ENCODE measurements at places on chromosomes 5 and 9. TPM values are rescaled to one million over a fixed set of nuclear protein-coding genes. Genes with fewer than 3 reads are reported as not detected.
A peak's percentile ranks its signal among the peaks of the same experiment; 100 is the strongest.

OR1Q1 gene
- not detected for total RNA-seq

NME5 gene
- 1.7 TPM for total RNA-seq

DNA sequence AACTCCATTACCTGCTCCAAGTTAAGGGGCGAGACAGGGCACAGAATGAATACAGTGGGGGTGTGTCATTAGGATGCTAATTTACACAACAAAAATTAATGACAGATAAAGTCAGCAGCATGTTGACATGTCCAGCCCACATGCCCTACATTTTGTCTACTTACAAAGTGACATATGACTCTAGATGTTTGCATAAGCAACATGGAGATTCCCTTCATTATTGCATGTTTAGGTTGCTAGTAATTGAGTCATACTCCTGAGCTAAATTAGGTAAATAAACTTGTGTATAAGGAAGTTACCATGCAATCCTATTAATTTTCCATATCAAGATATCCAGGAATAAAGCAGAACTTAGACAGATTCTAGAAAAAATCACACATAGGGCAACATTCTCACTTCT lies 232.2 kb downstream of the PDE4D start:
- DNase-seq, result no peak

DNA sequence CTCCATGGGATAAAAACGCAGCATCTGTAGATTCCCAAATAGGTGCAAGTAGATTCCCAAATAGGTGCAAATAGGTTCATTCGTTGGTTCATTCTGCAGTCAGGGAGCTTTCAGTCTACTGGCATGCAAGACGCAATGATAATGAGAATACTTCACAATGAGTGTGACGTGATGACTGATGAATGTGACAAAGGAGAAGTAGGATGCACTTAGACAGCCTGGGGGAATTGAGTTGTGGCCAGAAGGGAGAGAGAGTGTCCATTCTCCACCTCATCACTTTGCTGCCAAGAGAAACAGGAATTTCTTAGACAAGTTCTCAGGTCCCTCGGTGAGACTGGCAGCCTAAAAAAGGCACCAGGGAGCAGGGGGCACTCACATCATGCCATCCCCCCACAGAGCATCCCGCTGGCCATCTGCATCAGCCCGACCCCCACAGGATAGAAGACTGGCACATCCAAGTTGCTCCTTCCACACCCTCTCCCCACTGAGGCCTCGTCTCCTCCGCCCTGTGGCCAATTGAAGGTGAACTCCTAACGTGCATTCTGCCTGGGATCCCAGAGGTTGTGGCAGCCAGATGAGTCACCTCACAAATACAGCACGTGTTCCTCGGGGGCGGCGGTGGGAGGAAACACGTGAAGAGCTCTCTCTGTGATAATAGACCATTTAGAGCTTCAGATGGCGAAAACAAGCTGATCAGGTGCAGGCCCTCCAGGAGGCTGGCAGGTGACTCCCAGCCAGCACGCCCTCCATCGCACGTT lies 19.9 kb upstream of the KCNIP1 start:
- DNase-seq, result peak; percentile 36

C5orf52 gene
- not detected for total RNA-seq

DNA sequence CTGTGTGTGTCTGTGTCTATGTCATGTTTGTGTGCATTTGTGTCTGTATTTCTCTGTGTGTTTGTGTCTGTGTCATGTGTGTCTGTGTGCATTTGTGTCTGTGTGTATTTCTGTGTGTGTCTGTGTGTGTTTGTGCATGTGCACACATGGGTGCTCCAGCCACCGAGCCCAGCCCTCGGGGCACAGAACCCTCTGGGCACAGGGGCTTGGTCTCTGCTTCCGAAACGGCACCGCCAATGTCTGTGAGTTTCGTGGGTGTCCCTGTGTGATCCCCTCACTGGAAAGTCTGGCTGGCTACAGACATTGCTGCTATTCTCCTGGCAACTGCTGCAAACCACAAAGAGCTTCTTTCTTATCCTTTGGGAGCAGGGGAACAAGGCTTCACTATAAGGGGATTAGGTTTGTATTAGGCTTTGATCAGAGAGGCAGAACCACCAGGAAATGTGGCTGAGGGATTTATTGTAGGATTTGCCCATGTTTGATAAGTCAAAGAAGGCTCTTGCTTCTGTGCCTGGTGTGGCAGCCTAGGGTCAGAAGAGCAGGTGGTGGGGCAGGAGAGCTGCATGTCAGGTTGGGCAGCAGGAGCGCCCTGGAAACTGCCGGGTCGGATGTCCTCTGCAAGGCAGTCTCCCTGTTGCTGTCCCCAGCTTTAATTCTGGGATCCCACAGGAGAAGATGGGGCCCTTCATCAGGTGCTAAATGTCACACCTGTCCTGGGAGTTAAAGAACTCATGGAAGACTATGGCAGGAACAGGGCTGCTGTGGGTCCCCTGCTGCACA lies 39.6 kb upstream of the FCN1 start:
- DNase-seq, result no peak

DNA sequence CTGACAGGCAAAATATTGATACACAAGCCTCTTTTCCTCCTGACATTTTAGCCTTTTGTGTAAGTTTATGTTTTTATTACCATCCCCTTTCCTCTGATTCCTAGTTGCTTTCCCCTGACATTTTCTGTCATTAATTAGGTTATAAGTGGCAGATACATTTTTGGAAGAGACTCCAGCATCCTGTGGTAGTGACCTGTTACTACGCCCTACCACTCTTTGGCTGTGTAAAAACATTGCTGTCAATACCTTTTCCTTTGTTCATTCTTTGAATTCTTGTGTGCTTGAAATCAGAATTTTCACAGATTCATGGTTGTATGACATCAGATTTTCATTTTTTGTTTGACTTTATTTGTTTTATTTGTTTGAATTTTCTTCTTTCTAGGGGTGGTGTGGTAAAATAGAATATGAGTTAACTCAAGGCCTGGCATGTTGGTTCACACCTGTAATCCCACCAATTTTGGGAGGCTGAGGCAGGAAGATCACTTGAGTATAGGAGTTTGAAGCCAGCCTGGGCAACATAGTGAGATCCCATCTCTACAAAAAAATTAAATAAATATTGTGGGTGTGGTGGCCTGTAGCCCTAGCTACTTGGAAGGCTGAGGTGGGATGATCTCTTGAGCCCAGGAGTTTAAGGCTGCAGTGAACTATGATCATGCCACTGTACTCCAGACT lies 43.4 kb downstream of the UBE2R2 start:
- DNase-seq, result no peak

- no peak for DNase-seq
Measured at GRCh38 chr5:158947846-158948245, 151.9 kb downstream of the EBF1 start.

DNA sequence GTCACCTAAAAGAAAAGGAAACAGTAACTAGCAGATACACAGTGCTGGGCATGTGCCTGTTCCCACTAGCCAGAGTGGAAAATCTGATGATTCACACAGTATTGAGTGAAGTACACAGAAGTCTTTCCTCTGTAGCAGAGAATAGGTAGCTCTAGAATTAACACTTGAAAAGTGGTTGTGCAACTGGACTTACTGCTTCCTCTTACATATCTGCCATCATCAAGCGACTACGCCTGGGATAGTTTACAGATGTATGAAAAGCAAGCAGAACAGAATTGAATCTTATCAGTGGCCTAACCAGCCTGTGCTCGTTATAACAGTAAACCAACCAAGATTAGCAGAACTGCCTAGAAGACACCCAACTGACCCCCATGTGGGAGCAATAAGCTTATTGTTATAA lies 130.6 kb downstream of the DTWD2 start:
- no peak for DNase-seq

- no peak for DNase-seq
Measured at GRCh38 chr9:14926941-14927624, 16.9 kb upstream of the FREM1 start.

GRCh38 chr5:179973391-179973790 lies 65.7 kb upstream of the TBC1D9B start:
- DNase-seq, result no peak

DNA sequence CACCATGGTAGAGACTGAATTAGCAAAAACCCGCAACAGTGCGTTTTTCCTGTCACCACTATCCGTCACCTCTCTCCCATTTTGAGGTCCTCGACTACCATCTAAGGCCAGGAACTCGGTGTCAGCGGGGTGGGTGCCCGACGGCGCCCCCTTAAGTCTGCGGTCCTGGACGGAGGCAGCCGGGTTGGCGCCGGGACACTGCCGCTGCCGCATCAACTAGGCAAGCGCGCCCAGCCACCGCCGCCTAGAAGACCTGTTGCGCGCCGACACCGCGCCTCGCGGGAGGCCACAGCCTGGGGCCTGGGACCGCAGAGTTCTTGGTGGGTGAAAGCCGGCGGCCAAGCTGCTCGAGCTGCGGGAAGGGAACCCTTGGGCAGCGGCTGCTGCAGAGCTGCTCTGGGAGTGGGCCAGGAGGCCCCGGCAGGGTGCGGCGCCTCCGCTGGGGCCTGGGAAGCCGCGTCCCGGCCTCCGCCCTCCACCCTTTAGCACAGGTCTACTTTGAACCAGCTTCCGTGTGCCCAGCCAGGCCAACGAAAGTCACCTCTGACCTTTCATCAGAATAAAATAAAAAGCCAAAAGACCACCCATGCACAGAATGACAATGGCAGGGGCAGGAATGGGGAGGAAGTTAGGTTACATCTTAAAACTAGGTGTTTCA lies 3.5 kb downstream of the FOXB2 start:
- DNase-seq, result peak; percentile 82

ST6GALNAC6 gene
- total RNA-seq, result 73.4 TPM

DNA sequence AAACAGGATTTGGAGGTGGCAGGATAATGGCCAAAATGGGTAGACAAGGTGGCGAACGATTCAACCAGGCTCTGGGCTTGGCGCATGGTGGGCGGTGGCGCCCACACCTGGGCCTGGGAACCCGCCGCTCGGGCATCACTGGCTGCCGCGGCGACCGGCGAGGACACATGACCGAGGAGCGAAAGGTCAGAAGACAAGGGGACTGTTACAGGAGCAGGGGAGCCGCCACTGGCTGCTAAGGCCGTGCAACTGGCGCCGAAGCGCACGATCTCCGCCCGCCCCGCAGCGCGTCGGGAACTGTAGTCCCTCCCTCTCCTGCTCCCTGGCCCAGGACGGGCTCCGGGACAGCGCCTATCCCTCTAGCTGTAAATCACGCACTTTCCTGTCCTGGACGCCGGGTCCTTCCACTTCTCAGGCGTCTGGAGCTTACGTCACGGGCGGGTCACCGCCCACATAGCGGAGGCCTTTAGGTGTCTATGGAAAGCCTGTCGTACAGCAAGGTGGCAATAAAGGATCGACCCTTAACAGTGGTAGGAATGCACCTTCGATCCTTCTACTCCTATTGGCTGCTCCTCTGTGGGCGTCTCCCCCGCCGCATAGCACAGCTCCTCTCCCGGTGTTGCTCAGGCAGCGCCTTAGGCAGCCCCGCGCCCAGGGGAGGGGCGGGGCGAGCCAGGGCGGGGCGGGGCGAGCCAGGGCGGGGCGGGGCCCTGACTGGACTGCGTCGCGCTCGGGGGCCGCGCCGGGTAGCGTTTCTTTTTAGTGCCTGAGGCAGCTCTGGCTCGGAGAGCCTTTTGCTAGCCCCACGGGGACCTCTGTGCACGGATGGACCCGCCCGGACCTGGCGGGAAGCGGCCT lies at the start of gene ICE1:
TSS of gene ICE1 (plus strand) at position 717 of the 858 bp plus-strand sequence. CDS start 239 bp downstream, outside the sequence.
- peak; percentile 98 for DNase-seq

DNA sequence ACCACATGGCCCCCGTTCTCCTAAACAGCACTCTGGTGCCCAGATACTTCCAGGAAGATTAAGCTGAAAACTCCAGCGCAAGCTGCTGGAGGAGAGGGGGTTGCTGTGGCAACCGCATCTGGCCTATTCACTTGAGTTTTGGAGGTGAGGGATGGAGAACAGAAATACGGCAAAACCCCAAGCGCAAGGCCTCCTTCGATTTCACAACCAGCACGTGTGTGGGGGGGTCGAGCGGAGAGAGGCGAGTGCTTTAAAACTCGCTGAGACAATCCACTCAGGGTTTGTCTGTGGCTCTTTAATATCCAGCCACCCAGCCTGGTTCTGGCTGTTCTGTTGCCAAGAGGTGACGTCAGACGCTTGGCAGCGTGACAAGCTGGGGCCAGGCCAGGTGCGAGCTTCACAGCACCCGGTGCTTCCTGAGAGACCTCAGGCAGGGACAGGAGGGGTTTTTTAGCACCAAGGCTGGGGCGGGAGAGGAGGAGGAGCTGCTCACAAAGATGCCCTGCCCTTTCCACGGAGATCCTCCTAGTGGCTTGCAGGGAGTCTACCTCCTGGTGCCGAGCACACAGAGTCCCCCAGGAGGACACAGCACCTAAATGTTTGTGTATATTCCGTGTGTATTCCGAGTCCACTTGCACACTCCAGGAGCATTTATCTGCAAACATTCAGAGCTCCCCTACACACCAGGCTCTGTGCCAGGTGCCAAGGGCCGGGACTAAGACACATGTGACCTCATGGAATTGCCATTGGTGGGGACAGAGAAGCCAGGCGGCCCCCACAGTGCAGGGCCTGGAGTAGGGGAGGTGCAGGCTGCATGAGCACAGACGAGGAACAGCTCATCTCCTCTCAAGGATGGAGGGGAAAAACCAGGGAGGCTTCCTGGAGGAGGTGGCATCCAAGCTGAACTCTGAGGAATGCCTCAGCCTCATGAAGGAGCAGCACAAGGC lies 194.6 kb downstream of the OLFM1 start:
- no peak for DNase-seq

ST8SIA4 gene
- total RNA-seq, result not detected

- DNase-seq, result no peak
Measured at GRCh38 chr5:139146809-139147482, 51.2 kb downstream of the SIL1 start.

CD72 gene
- total RNA-seq, result 0.91 TPM

DNA sequence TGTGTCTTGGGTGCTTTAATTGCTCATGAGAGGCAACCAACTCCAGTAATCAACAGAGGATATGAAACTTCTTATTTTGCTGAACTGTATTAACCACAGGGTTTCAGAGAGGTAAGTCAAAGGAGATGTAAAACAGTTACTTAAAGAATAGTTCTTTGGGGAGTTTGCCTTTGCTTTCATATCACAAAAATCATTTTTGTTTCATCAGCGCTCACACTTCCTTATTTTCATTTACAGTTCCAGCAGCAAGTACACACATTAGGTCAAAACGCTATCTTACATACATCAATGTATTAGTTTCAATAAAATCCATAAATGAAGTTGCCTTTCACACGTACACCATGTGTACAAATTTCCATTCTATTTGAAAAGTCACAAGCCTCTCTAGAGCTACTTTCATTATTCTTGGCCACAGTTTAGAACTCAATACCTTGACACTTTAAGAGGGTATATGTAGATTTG lies 50.1 kb downstream of the ST8SIA4 start:
- no peak for DNase-seq

DNA sequence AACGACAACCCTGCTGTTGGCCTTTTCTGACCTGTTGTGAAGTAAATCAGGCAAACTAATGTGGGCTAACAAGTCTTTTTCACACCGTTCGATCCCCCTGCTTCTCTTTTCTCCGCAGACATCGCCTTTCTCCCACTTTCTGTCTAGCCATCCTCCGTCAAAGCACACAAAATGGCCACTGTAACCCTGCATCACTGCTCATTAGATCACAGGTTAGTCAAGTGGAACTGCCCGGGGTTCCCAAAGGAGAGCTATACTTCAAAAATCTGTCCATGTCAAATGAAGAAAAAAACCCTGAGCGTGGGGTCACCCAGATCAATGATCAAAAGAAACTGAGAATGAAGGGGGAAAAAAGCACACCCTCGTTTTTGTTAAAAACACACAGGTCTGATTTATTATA lies 212.1 kb downstream of the ARL15 start:
- no peak for DNase-seq

DNA sequence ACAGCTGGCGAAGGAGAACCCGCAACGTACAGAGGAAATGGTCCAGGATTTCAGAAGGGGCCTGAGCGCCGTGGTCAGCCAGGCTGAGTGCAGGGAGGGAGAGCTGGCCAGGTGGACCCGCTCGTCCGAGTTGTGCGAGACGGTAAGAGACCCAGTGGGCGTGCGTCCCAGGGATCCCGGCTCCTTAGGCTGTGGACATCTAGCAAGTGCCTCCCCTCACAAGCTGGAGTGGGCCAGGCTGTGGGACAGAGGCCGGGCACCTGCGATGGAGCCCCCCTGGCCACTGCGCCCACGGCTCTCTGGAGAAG lies 29.5 kb upstream of the LRRC14B start:
- no peak for DNase-seq

Data from osteocyte (in vitro differentiated cells).